GM23248 (cell line): ENCODE measurements at places on chromosomes 11 and 22.

- no peak for DNase-seq
Measured at GRCh38 chr11:61549662-61550568, 31.0 kb downstream of the SYT7 start.

GRCh38 chr11:20158597-20159257 lies 1.5 kb downstream of the DBX1 start:
- DNase-seq, result peak; percentile 77

GRCh38 chr22:24583221-24584165 lies 9.4 kb downstream of the LRRC75B start:
- DNase-seq, result peak; percentile 28

GRCh38 chr11:107792049-107792443 lies 66.5 kb downstream of the SLC35F2 start:
- DNase-seq, result no peak

- peak; percentile 82 for DNase-seq
Measured at GRCh38 chr11:62431171-62431901, 12.5 kb downstream of the SCGB1A1 start.

DNA sequence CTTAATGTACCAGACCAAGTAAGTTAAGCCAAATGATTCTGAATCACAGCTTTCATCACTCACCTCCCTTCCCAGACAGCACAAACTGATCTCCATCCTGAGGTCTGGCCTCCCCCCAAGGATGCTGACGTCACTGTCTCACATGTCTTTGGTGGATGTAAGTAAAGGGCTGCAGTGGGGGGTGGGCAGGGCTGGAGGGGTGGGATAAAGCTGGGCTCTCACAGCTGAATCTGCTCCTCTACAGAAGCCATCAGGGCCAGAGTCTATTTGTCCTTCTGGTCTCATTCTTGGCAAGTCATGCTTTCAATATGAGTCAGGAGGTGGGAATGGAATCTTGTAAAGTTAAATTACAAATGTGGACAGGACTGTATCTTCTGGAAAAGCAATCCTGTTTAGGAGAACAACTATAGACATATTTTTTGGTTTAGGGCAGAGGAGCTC lies 32.7 kb downstream of the P4HA3 start:
- peak; percentile 92 for DNase-seq

DNA sequence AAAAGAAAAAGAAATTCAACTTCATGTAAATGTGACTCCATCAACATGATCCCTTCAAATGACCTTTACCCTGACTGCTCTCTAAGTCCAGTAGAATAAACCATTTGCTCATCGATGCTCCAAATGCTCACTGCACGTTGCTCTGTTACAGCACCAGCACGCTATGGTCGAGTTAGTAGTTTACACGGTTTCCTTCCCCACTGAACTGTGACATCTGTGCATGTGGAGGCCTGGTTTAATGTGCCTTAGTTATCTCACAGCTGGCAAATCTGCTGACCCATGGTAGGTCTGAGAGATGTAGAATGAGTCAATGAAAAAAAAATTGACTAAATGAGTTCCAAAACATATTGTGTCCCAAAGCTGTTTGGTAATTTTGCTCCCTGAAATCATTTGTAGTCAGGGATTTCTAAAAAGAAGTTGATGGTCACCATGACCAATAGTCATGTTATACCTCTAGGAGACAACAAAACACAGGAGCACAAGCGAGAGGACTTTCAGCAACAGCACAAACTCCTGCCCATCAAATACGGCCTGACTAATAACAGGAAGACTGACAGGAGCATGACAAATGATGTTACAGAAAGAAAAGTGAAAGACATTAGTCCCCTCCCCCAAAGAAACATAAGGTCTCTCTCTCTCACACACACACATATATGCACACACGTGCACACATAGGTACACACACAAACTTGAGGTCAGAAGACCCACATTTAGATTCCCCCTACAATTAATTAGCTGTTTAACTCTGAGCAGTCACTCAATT lies 624.5 kb downstream of the OPCML start:
- no peak for DNase-seq

- peak; percentile 32 for DNase-seq
Measured at GRCh38 chr22:30459181-30460052, 12.4 kb downstream of the SEC14L3 start.

DNA sequence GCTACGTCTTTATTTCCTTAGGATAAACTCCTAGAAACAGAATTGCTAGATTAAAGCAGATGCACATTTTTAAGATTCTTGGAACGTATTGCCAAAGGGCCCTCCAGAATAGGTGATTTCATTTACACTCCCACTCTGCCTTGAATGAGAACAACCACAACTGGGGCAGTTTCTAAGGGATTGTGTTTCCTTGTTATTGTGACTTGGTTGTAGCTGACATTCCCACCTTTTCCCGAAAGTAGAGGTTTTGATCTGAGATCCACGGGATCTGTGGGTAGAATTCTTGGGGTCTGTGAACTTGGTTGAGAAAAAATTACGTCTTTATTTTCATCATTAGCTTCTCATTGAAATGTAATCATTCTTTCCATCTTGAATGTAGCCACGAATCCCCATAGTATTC lies 21.5 kb downstream of the LRRC32 start:
- no peak for DNase-seq

DNA sequence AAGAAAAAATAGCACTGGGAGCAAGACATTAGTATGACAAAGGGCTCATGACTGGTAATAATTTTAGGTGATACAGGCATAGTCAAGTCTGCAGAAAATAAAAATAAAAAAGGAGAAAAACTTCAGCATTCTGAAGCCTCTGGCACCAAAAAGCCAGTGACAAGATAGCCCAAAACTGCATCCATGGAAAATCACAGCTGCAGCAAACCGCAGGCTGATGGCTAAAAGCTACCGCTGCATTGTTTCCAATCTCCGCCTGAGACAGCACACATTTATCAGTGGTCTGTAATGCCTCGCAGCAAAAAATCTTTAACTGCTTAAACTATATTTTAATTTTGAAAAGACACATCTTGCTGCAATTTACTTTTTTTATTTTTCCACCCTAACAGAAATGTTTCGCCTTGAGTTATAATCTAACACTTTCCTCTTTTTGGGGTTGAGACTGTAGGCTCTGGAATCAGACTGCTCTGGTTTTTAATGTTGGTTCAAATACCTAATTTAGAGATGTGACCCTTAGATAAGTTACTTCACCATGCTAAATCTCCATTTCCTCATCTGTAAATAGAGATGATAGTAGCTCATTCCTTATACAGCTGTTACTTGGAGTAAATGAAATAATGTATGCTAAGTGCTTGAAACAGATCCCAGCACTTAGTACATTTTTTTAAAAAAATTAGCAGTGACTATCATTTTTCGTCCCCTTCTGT lies 42.0 kb upstream of the FIBIN start:
- DNase-seq, result no peak

DNA sequence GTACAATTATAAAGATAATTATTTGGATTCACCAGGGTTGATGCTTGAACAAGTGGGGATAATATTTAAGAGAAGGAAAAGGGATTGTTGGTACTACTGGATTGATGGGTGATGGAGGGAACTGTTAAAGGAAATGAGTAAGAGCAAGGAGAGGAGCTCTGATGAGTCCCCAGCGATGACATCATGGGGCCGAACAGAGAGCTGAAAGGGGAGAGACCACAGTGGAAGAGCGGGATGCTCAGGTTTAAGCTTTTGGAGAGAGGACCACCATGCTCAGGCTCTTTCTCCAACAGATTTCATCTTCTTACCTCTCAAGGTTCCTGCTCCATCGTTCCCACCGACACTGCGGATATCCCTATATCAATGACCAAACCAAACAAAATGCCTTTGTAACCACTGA lies 568.7 kb downstream of the ETS1 start:
- peak; percentile 33 for DNase-seq

GRCh38 chr11:100849009-100849900 lies 162.2 kb downstream of the ARHGAP42 start:
- peak; percentile 87 for DNase-seq

- DNase-seq, result peak; percentile 80
Measured at GRCh38 chr22:21041937-21042336, 3.8 kb upstream of the LRRC74B start.

DNA sequence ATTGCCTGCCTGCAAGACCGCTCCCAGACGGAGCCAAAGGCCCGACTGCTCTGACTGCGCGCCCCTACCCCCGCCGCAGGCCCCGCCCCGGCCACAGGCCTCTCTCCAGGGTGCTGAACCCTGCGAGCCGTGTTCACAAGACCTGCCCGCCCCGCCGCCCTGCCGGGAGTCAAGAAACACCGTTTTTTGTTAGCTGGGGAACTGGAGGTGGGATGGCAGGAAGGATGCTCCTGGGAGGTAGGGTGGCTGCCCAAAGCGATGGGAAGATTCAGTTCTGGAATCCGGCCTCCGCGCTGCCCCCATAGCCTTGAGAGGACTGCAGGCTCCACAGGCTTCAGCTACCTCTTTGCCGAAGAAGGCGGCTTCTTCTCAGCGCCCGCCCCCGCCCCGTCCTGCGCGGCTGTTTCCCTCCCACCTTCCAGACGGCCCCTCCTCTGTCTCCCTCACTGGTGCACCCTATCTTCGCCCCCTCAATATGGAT lies 2.7 kb upstream of the PDE2A start:
- peak; percentile 73 for DNase-seq

GRCh38 chr11:33709466-33709865 lies 8.8 kb upstream of the C11orf91 start:
- DNase-seq, result peak; percentile 7

DNA sequence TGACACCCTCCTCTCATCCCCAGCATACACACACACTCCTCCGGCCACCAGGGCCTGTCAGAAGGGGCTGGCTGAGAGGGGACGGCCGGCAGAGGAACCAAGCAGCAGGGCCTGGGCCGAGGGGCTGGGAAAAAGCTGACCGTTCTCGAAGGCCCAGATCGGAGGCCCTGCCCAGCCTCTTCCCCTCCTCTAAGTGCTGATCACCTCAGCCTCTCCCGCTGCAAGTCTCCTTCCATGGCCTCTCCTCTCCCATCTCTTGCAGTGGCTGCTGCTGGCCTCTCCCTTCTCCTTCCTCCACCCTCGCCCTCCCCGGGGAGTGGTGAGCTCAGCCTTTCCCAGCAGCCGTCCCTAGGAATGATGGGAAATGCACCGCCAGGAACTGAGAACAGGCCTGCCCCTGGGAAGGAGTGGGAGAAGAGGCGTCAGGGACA lies 39.6 kb downstream of the ARRB1 start:
- DNase-seq, result peak; percentile 68

DNA sequence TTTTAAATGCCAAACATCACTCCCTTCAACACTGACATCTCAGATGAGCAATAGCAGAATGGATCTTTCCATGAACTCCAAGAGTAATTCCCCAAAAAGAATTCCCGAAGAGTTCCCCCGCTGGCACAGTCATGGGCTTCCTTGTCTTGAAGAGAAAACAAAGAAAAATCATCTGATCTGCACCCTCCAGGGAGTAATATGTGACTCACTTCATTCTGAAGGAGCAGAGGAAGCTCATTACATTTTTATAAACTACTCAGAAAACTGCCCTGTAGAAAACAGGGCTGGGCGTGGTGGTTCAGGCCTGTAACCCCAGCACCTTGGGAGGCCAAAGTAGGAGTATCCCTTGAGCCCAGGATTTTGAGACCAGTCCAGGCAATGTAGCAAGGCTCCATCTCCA lies 35.7 kb downstream of the CELSR1 start:
- peak; percentile 77 for DNase-seq

- DNase-seq, result no peak
Measured at GRCh38 chr11:114651145-114651718, 27.1 kb upstream of the NXPE2 start.

DNA sequence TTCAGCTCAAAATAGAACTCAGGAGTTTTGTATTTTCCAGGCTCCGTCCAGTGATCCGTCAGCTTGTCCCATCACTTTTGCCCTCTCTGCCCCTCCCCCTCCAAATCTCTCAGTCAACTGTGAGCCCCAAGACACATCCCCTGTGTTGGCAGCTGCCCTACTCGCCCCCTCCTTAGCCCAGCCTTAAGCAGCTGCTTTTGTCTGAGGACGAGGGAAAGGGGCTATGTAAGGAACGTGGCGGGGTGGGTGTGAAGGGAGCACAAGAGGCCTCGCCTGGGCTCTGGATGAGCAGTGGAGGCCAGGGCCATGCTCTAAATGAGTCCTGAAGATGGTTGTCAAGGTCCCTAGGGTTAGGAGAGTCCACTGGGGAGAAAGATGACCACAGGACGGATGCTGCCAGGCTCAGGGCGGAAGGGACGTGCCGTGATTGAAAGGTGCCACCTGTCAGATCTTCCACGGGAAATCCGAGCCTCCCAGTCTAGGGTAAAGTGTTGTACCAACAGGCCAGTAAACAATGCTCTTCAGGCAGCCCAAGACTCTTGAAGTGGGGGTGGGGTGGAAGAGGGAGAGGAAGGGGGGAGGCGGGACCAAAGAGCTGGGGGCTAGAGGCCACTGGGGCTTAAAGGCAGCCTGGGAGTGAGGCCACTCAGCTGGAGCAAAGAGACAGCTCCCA lies at the start of gene SMTNL1:
Gene SMTNL1, plus strand, starts transcription at position 649 of the 673 bp plus-strand sequence. CDS start 5,048 bp downstream, outside the sequence.
- DNase-seq, result no peak

DNA sequence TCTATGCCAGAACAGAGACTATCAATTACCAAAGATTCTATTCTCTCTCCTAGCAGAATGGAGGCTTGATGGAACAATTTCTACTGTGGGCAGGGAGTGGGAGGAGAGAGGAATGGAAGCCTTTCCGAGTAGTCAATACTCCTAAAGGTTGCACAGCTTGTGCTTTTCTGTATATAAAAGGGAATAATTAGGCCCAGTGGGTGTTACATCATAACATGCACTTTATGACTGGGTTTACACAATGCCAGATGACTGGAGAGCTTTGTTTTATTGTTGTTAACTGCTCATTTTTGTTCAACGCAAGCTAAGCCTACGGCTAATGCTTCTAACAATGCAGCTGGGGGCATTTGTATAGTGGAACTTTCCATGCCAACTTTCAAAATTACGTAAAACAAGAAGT lies 2237.9 kb upstream of the RAG2 start:
- DNase-seq, result no peak

DNA sequence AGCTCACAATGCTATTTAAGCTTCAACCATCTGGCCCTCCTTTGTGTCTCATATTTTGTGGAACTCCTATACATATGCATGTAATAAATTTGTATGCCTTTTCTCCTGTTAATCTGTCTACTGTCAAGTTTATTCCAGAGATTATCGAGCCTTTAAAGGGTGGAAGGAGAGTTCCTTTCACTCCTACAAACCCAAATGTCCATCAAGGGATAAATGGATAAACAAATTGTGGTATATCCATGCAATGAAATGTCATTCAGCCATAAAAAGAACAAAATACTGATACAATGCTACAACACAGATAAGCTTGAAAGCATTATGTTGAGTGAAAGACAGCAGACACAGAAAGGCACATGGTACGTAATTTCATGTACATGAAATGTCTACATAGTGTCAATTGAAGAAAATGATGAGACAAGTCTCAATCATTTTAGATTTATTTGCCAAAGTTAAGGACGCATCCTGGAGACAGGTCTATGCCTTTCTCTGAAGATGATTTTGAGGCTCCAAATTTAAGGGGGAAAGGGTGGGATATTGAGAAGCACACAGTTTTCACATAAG lies 17.7 kb upstream of the FEZ1 start:
- no peak for DNase-seq

DNA sequence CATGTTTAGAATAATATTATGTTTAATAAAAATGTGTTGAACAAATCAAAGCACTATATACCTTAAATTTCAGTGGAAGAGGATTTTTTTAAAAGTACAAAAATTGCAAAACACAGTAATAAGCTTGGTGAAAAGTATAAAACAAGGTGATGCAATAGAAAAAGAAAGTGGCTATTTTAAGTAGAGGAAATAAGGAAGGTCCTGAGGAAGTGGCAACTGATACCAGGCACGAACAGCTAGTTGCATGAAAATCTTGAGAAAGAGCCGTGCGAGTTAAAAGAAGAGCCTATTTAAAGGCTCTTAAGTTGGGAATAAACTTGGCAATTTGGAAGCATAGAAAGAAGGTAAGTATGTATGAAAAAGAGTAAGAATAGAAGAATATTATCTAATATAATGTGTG lies 1679.3 kb downstream of the LRRC4C start:
- DNase-seq, result no peak
